ENCODE measurements at places on chromosomes 13 and 19.

- DNase-seq = no peak
These were observed 349.4 kb downstream of the RFC3 start for GRCh38 chr13:34167347-34167746.

DNA sequence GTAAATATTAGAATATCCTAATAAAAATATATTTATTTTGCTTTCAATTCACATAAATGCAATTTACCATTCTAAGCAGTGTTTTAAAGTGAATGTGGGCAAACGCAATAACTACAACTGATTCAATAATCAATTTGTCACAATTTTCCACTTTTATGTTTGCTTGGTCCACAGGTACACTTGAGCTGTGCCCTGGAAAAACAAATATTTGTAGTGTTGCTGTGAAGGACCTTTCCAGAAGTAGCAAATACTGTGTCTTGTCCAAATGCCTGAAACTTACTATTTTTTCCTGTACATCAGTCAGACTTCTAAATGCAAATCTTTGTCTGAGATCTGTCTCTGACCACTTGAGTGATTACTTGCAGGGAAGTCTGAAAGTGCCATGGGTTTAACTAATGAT is 845.8 kb upstream of the SLITRK5 start:
- no peak for DNase-seq

DNA sequence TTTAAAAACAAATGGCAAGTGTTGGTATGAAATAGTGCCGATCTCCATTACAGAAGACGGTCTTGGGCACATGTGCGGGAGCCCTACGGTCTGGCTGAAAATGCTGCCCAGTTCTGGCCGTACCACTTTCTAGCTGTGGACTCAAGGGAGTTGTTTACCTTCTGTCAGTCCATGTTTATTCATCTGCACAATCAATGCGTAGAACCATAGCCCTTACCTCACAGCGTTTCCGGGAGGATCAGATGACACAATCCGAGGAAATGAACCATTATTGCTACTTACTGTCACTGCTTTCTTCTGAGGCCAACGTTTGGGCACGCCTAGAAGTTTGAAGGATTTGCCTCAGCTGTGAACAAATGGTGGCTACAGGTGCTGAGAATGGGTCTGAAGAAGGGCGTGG is 31.2 kb downstream of the GADD45B start:
- no peak for DNase-seq

- DNase-seq = no peak
These were observed 81.1 kb downstream of the GADD45B start for GRCh38 chr19:2557093-2557440.

DNA sequence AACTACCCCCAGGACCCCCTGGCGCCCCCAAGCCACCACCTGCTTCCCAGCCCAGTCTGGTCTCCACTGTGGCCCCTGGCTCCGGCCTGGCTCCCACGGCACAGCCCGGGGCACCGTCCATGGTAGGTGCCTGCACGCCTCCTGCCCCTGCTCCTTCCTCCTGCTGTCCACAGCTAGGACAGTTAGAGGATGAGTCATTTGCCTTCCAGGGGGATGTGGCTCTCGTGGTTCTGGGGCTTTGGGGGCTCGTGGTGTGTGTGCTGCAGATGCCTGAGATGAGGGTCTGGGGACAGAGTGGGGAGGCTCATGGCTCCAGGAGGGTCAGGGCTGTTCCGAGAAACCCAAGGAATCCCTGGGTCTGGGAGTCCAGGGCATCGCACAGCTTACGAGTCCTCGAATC is 12.7 kb downstream of the MED25 start:
- no peak for DNase-seq

DNA sequence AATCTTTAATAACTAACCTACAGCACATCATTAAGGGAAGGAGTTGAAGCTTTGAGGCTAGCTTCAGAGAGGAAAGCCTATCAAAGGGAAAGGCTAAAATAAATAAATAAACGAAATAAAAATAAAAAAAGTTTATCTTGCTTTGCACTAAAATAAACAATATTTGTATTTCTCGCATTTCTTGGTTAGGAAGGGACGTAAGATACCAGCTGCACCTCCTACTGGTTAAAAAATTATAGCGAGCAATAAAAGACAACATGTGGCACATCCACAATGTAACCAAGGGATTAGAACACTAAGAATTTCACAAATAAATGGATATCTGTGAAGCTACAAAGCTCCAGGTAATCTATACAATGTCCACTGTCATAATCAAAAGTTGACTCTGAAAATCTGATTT is 194.5 kb downstream of the DACH1 start:
- DNase-seq = no peak

DNA sequence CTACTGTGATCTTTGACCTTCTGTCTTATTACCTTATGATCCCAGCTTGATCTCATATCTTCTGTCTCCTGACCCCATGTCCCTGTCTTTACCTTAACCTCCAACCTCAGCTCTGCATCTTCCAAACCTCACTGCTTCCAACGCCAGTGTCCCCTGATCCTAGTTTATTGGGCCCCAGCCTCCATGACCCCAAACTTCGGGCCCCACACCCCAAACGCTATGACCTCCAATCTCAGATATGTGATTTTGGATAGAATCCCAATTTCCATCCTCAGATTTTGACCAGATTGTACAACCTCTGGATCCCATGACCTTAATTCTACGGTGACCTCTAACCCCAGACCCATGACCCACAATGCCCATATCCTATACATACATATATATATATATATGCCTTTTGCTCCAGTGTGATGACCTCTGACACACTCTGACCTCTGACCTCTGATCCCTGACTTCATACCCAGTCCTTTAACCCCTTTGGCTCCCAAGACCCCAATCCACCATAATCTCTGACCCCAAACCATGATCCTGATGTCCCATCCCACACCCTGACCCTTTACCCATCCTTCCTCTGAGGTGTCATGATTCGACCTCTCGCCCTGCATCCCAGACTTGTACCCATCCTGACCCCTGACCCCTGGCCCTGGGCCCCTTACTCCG is 3.5 kb downstream of the KLK12 start:
- DNase-seq = no peak

- DNase-seq = peak; percentile 3
These were observed 3.9 kb downstream of the ZNF266 start for GRCh38 chr19:9431475-9431874.

DNA sequence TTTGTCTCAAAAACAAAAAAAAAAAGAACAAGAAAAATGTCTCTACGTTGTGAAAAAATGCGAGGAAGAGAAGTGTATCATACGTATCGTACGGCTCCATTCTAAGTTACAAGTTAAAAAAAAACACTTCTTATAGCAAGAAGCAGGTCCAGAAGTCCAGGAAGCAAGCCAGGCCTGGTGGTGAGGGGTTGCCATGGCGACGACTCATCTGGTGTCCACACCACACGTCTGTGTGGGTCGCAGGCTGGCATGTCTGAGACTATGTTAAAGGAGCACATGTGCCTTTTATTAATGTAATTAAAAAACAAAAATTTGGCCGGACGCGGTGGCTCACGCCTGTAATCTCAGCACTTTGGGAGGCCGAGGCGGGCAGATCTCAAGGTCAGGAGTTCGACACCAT is 5.9 kb downstream of the MED16 start:
- DNase-seq = peak; percentile 62
